ENCODE measurements at places on chromosomes 12 and 14.

GRCh38 chr12:56129206-56129941, 1.3 kb downstream of the ESYT1 start:
- DNase-seq = peak; percentile 65

GRCh38 chr12:54392485-54393206, 8.1 kb upstream of the ZNF385A start:
- DNase-seq = no peak

DNA sequence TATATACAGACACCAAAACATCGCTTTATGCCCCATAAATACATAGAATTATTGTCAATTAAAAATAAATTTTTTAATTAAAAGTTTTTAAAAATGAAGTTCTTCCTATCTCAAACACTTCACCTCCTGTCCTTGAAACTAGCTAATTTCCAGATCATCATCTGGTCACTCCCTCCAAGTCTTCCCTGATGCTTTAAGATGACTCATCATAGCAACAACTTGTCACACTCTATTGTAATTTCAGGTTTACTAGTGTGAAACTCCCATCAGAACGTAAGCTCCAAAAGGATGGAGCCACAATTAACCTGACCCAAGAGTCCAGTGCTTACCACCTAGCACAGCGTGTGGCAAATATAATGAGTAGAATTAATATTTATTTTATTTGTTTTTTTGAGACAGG, 16.3 kb downstream of the GXYLT1 start:
- DNase-seq = no peak

- DNase-seq = peak; percentile 69
Observed at GRCh38 chr12:79737875-79738718, 47.3 kb upstream of the PAWR start.

DNA sequence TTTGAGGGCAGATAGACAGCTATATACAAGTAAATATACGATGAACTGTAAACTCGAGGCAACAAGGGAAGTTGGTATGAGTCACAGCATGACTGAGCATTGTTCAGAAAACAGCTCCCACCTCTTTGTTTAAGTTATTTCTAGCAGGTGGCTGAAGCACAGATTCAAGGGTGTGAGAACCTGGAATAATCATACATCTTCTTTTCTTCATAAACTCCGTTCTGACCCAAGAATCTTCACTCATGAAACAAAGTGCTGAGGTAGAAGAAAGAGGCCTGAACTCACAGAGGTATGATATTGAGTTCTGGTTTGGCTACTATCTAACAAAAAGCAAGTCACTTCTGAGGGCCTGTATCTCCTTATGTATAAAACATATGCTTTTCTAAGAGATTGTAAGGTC, 364.1 kb upstream of the KITLG start:
- peak; percentile 58 for DNase-seq

- DNase-seq = no peak
Observed at GRCh38 chr12:113658006-113658655, 186.5 kb upstream of the LHX5 start.

DNA sequence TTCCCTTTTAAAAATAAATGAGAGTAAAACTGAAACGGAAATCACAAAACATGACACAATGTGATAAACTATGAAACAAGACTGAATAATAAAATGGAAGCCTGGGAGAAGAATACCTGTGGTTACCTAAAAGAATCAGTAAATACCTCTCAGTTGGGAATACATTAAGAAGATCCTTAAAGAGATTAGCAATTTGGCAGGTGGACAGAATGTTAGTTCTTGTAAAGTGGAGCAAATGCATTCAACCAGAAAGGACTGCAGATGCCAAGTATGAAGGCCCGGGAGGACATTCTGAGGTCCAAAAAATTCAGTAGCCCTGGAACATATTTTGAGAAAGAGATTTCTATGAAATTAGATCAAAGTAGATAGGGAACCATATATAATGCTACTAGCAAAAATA, 861.3 kb upstream of the SEL1L start:
- no peak for DNase-seq

- no peak for DNase-seq
Observed at GRCh38 chr12:24679126-24679525, 269.8 kb downstream of the BCAT1 start.

DNA sequence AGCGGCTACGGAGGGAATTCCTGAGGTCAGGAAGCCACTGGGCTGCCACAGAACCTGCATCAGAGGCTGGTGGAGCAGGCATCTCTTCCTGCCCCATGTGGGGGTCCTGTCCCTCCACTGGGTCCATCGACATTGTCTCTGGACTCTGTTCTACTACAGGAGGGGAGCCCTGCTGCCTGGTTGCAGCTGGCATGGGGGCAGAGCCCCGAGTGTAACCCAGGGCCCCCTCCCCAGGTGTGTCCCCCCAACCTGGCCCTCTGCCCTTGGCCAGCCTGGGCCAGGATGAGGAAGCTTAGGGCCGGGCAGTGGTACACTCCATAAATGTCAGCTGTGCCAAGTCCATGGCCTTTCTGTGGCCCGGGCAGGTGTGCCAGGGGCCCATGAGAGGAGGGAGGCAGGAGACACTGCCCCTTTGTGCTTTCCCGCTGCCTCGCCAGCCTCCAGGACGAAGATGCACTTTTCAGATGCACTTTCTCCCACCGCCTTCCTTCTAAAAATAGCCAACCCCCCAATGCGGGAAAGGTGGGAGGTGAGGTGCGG, 4.0 kb upstream of the EXOC3L4 start:
- no peak for DNase-seq

GRCh38 chr12:67517181-67517887, 131.2 kb upstream of the DYRK2 start:
- no peak for DNase-seq

DNA sequence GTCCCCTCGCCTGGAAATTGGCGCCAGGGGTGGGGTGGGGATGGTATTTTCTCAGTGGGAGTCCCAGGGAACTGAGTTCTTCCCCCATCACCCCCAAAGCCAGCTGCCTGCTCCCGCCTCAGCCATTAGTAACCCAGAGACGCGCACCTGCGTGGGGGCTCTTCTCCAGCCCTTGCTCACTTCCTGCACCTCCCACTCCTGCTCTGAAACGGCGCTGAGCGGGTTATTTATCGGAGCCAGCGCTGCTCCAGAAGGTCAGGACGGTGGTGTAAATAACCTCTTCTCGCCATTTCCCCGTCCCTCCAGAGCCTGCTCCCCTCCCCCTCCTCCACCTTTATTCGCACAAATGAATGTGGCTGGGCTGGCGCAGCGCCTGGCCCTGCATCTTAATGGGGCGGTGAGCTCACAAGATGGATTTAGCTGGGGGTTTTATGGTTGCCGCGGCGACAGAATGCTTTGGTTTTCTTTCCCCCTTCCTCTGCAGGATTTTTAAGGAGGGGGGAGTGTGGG, 12.2 kb downstream of the GPR84 start:
- DNase-seq = no peak

- DNase-seq = peak; percentile 28
Observed at GRCh38 chr12:5808981-5809380, 136.1 kb downstream of the ANO2 start.

DNA sequence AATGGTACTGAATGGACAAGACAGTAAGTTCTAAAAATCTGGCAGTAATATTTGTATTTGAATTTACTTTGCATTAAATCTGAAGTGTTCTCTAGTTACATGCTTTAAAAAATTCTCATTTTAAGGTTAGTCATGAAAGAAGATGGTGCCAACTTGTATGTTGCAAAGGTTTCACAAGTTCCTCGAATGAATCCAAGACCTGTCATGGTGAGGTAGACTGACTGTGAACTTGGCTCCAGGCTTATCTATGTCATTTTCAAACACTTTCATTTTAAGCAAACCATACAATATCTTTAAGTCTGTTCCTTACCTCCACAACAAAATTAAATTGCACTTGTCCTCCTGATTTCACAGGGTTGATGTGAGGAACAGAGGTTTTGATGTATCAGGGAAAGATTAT, 23.4 kb downstream of the CLEC2D start:
- DNase-seq = no peak

DNA sequence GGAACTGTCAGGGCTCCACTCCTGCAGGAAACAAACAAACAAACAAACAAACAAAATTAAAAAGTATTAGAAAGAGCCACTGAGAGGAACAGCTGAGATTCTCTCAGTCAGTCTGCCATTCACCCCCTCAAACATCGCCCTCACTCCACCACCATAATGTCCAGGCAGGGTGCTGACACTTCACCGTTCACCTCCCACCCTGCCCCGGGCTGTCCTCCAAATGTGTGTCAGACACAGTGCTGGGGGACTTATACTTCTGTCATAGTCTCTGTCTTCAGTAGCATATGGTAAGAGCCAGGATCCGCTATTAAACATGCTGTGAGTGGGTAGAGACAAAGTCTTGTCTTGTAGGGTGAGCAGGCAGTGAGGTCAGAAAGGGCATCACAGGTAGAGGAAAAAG, 28.3 kb downstream of the KRT18 start:
- DNase-seq = no peak

GRCh38 chr12:23099604-23100003, 474.6 kb downstream of the ETNK1 start:
- no peak for DNase-seq

DNA sequence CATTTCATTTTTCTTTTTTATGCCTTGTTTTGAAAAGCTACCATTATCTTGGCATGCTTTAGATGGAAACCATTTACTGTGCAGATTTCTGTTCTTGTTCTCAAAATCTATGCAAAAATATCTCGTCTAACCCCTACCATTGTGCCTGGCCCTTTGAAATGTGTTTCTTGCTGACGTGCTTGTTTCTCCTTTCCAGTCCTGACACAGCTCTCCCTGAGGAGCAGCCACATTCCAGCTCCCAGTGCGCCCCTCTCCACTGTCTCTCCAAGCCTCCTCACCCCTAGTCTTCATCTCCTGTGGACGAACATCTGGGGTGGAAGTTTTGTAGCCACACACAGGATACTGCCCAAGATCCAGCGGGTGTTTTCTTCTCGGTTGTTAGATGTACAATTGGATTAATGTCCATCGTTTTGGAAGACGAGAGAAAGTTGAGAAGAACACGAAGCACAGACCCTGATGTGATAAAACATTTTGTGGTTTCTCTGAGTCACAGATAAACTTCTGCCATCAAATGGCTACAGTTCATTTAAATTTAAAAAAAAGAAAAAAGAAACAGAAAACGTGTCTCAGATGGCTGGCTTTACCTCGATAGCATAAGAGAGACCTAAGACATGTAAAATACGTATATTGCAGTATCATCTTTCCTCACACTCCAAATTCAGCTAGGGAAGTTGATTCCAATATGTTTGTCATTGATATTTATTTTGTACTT, 21.9 kb upstream of the FGD4 start:
- DNase-seq = no peak

DNA sequence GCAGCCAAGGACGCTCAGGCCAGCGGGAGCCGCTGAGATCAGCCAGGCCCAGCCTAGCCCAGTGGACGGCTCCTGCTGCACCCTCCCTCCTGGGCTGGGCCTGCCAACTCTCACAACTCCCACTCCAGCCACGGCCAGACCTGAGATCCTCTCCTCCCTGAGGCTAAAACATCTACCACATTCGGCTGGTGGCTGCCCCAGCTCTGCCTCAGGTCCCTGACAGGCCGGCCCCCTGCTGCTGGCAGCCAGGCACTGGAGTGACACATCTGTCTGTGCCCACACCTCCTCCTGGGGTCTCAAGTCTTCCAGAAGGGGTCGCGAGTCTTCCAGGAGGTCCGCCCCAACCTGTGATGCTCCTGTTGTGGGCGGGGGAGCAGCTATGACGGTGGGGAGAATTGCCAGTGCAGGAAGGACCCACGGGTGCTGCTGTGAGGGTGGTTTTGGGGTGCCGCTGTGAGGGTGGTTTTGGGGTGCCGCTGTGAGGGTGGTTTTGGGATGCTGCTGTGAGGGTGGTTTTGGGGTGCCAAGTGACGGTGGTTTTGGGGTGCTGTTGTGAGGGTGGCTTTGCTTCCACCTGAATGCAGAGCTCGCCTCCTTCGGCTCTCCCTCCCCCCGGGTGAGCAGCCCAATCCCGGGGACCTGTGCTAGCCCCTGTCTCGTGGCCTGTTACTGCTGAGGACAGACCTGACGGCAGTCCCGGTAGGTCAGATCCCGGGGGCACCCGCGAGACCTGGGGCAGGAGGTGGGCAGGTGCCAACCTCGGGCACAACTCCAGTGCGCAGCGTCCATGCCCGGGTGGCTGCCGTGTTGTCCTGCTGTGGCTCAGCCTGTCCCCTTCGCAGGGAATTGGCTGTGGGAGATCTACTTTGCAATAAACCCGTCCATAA, 27.5 kb upstream of the C14orf180 start:
- no peak for DNase-seq

GRCh38 chr14:90943367-90943766, 117.1 kb downstream of the RPS6KA5 start:
- no peak for DNase-seq

GRCh38 chr14:94460631-94461416, 8.2 kb upstream of the SERPINA11 start:
- DNase-seq = no peak

DNA sequence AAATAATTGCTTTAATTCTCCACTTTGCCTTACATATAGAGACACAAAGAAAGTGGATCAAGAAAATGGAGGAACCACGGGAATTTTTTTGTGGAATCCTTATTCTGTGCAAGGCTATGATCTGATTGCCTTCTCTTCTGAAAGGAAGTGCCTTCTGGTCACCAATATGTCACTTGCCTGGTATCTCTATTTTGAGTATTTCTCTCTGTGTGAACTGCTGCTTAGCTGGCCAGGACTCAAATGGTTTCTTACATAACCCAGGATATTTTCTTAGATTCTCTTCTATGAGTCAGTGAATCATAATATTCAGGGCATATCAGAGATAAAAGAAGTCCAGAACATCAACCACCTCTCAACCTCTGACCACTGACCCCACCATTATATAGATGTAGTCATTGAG, 156.1 kb downstream of the DIO2 start:
- DNase-seq = no peak

- no peak for DNase-seq
Observed at GRCh38 chr12:91326058-91327027, 143.7 kb upstream of the DCN start.

DNA sequence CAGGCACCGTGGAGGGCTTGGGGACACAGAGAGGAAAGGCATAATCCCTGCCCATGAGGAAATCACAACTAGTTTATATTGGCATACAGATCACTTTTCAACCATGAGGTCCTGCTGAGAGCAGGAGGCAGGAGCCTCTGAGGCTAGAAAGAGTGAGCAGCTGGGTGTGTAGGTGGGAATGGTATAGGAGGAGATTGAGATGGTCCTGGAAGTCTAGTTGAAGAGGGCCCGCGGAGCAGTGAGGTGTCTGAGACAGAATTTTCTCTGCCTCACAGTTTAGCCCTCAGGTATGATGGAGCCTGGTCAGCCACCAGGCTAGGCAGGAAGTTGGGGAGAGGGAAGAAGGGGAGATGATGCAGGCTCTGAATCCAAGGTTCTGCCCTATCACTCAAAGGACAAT, 54.7 kb upstream of the JDP2 start:
- DNase-seq = no peak

GRCh38 chr12:80183939-80184338, 84.6 kb downstream of the OTOGL start:
- DNase-seq = no peak

GRCh38 chr12:108560752-108561719, at the start of gene SART3:
Gene SART3, minus strand, starts transcription at chr12:108561173. Its CDS starts 19 bp downstream, at chr12:108561154.
- DNase-seq = peak; percentile 69

GRCh38 chr12:70719672-70720420, 82.6 kb upstream of the PTPRB start:
- DNase-seq = no peak

DNA sequence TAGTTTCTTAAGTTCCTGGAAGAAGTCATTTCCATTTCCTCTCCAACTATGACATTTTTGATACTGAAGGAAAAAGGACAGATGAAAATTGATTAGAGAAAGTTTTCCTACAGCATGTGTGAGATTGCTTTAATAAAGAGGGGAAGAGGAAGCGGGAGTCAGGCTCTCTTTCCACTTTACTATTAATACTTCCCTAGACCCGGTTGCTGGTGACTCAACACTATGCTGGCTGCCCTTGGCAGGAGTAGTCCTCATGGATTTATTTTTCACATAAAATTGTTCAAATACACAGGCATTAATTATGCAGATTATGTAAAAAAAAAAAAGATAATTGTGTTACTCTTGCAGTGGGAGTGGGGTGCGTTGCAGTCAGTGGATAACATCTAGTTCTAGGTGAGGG, 293.4 kb downstream of the EGLN3 start:
- DNase-seq = no peak

All from SW 1271 (cell line).